ENCODE measurements at places on chromosomes 2 and 18.

DNA sequence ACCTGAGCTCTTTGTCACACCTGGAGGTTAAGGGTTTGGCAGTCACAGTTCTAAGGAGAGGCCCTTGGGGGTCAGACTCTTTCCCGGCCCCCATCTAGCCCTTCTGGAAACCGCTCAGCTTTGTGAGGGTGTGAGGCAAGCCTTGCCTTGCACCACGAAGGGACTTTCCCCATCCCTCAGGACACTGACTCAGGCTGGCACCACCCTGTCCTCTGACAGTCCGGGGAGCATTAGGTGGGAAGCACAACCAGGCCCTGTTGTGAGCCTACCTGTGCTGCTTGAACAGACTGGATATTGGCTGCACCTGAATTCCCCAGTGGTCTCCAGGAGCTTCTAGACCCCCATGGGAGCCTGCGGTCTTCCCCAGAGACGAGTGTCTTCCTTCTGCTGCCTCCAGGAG, 47.0 kb upstream of the GBX2 start:
- DNase-seq, result no peak

GRCh38 chr2:37367310-37367709, 22.9 kb downstream of the QPCT start:
- DNase-seq, result no peak

GRCh38 chr18:31666055-31666454, 18.3 kb downstream of the B4GALT6 start:
- no peak for DNase-seq

DNA sequence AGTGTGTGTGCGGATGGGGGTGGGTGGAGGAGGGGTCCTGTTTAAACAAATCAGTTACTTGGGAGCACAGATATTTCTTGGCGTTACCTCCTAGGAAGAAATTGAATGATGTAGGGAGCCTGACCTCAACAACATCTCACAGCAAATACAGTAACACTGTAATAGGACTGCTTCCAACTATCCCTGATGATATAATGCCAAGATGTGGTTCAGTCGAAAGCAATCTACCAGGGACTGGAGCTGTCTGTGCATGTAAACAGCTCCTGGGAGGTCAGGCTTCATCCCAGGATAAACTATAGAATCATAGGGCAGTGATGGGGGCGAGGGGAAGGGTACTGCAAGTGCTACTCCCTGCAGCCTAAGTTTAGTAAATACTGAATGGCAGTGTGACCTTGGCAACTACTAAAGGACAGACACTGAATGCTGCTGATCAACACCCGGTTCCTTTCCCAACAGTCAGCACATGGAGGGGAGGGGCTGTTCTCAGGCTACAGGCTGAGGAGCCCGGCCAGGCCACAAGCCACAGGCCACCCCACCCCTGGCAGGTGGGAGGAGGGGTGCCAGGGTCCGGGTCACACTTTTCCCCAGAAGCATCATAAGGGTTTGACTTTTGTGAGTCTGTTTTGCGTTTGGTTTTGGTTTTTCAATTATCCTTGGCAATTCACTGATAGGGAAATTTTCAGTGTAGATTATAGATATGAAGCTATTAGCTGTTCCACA, 85.3 kb upstream of the ZNF397 start:
- DNase-seq, result no peak

- no peak for DNase-seq
Measured at GRCh38 chr2:235773188-235773928, 279.5 kb downstream of the AGAP1 start.

- no peak for DNase-seq
Measured at GRCh38 chr2:163737190-163737439, 1.3 kb upstream of the FIGN start.

DNA sequence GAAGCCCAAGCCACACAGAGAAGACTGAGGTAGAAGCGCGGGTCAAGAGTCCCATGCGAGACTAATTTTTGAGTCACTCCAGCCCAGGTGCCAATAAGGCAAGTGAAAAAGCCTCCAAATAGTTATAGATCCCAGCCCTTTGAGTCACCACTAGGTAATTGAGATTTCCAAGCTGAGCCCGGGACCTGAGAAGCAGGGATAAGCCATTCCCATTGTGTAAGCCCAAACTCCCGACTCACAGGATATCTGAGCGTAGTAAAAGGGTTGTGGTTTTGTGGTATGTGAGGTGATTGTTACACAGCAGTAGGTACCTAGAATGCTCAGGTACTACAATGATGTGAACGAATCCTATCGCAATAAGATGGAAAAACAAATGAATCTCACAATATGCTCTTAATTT, 560.7 kb downstream of the DSC3 start:
- no peak for DNase-seq

- no peak for DNase-seq
Measured at GRCh38 chr2:47062681-47063537, 92.2 kb downstream of the STPG4 start.

DNA sequence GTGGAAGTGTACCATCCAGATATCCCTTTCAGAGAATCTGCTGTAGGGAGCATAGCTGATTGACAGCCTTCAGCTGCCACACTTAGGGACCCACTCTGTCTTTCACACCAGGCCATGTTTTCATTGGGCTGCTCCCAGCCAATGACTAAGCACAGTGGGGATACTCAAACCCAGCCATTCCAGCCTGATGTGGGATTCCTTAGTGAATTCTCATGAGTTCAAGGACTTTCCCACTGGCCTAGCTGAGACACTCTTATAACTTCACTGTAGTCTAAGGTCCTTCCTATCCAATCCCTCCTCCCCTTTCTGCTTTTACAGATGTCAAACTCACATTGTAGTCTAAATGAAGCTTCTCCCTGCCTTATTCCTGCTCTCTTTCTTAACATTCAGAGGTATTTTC, 201.2 kb downstream of the PIK3C3 start:
- DNase-seq, result no peak

DNA sequence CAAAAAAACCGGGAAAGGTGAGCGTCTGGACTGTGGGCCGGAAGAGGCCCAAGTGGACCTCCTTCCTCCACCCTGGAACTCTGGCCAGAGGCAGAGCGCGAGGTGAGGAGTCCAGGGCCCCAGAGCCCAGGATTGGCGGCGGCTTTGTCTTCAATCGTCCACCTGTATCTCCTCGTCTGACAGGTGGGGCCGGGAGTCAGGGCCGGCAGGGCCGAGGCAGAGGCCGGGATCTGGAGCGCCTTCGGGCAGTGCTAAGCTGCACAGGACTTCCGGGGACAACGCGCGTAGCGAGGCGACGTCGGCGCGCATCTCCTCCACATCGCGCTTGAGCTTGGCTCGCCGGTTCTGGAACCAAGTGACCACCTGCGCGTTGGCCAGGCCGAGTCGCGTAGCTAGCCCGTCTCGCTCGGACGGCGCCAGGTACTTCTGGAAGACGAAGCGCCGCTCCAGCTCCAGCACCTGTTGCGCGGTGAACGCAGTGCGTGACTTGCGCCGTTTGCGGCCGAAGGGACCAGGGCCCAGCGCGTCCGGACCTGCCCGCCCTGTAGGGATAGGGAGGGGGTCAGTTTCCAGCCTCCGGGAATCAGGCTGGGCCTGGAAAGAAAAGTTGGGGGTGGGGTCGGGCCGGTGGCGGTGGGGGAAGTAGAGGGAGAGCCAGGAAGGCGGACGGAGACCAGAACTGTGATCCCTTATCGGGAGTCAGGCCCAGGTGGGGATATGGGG, 1.5 kb downstream of the LBX2 start:
- DNase-seq, result peak; percentile 27

DNA sequence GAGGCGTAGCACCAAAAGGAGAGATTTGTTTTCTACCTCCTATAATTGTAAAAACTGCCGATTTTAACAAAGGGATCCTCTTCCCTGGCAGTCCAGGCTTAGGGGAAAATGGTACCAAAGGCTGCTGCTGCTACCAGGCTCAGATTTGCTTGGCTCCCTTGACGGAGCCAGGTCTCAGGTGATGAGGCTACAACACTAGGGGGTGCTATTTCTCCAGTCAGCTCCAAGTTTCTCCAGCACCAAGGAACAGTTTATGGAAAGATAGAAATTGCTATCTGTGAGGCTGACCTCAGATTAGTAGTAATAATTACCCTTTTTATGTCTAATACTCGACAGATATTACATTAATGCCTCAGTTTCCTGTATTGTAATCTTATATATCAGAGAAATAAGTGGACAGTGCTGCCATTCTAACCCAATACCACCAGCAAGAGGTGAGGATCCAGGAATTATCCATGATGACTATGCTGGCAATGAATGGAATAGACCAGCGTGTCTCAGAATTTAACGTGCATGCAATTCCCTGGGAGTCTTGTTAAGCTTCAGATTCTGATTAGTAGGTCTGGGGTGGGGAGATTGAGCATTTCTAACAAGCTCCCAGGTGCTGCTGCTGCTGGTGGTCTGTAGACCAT, 111.3 kb downstream of the ESCO1 start:
- peak; percentile 29 for DNase-seq

GRCh38 chr18:48547531-48547981, 8.7 kb downstream of the CTIF start:
- DNase-seq, result no peak

DNA sequence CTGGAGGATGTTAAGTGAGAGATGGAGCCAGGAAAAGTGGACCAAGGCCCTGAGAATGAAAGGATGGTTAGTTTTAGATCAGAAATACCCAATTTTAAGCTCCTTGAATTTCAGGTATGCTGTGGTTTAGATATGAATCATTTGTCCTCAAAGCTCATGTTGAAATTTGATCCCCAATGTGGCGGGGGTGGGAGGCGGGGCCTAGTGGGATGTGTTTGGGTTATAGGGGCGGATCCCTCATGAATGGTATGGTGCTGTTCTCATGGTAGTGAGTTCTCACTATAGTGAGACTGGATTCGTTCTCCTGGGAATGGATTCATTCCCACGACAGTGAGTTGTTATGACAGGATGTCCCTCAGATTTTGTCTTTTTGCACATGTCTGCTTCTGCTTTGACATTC, 11.4 kb downstream of the MYO5B start:
- no peak for DNase-seq

- no peak for DNase-seq
Measured at GRCh38 chr18:9441061-9441460, 34.3 kb upstream of the RALBP1 start.

- no peak for DNase-seq
Measured at GRCh38 chr2:207403950-207404349, 125.8 kb upstream of the CREB1 start.

- DNase-seq, result no peak
Measured at GRCh38 chr2:104597942-104598341, 256.0 kb upstream of the POU3F3 start.

DNA sequence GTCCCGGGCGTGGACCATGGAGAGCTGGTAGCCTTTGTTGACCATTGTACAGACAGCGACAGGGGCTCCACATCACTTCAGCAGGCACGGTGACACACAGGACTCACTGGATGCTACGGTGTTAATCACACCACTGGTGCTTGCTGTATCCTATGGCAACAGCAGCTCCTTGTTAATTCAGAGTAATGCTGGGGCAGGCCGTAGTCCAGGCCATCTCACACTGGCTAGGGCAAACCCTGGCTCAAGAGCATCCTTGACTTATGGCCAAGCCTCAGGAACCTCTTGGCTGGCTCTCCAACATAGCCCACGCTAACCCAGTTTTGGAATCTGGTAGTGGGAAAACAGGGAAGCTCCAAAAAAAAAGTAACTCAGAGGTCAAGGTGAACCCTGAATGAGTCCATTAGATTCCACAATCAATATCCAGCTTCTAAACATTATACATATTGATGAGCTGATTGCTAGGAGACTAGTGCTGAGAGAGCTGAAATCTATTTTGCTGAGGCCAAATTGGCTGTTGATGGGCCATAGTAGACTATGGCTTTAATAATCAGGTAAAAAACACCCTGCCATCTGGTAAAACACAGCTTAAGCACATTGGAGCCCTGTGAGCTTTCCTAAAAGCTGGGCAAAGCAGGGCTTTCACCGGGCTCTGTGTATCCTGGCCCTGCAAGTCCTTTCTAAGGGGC, 253.6 kb downstream of the PRKCE start:
- DNase-seq, result no peak

DNA sequence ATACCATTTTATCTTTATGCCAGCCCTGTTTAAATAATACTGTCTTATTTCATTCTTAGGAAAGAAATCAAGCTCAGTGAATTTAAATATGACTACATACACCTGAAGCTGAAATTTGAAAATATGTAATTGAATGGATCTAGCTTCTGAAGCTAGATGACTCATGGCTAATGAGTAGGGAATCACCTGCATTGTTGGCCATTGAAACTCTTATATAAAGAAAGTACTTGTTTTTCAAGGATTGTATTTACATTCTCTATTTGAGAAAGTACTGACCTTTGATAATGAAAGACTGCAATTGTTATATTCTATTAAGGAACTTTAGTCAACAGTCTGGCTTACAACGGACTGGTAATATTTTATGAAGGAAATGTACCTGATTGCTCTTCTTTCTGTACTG, 346.7 kb upstream of the LRATD1 start:
- DNase-seq, result no peak

- DNase-seq, result no peak
Measured at GRCh38 chr2:69059731-69060290, 46.8 kb downstream of the ANTXR1 start.

- DNase-seq, result no peak
Measured at GRCh38 chr2:105600949-105601794, 143.5 kb upstream of the NCK2 start.

DNA sequence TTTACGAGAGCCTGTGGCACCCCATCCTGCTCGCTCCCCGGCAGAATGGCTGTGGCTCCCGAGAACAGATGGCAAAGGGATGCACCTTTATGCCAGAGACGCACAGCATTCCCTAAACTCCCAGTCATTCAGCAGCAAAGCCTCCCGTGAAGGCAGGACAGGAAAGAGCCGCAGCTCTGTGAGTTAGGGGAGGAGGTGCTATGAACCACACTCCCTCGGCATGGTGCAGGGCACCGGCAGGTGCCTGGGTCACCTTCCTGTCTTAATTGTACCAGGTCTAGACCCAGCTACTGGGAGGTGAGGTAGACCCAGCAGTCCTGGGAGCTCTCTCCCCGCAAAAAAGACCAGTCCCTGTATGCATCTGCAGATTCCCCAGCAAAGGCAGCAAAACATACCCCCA, 149.8 kb downstream of the TWIST2 start:
- DNase-seq, result no peak

GRCh38 chr2:215620528-215620927, 184.7 kb upstream of the FN1 start:
- DNase-seq, result no peak

DNA sequence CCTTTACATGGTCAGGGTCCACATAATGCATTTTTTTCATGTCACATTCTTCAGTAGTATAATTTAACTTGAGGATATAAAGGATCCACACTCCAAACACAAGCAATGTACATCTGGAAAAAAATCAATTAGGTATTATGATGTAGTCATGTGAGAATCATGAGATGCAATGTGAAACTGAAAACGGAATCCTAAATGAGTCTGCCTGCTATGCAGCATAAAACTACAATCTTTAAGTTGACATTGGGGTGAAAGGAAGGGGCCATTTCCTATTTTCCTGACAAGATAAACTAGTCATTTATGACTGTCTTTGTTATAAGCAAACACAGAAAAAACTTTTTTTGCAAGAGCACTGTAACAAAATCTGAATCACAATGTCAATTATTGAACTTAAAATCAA, 27.6 kb downstream of the ST3GAL5 start:
- peak; percentile 48 for DNase-seq

Measured in CD4-positive, alpha-beta T cell treated with Interleukin-21 for 1 hour (primary cell).